A549 treated with AZD2906 at 1 μM for 4 hours (cell line): ENCODE measurements at places on chromosomes 5 and 9. TPM values are rescaled to one million over a fixed set of nuclear protein-coding genes. Genes with fewer than 3 reads are reported as not detected.

Gene LIFR
- total RNA-seq, result 6.7 to 10.9 TPM (median 8.3 TPM) in 5 replicates

Gene GAS1
- 0.09 to 0.19 TPM (median 0.12 TPM) in 5 replicates for total RNA-seq

Gene GARIN3
- total RNA-seq, result not detected in 5 replicates

Gene CSNK1A1
- 128 to 152 TPM (median 146 TPM) in 5 replicates for total RNA-seq

Gene RNF183
- 0.10 to 0.19 TPM in 2 of 5 replicates, not detected in the others for total RNA-seq

Gene TMEM8B
- 2.4 to 3.5 TPM (median 3.4 TPM) in 5 replicates for total RNA-seq

Gene ALDH1A1
- 4,437 to 6,543 TPM (median 5,218 TPM) in 5 replicates for total RNA-seq

Gene SMIM33
- not detected in 5 replicates for total RNA-seq

Gene PRRT1B
- 0.26 to 0.44 TPM (median 0.30 TPM) in 5 replicates for total RNA-seq

Gene NEURL1B
- 9.9 to 12.0 TPM (median 10.9 TPM) in 5 replicates for total RNA-seq

Gene TXNDC8
- total RNA-seq, result not detected in 5 replicates

Gene EIF4EBP3
- total RNA-seq, result 1.4 to 3.2 TPM (median 2.3 TPM) in 5 replicates

Gene ADAMTS16
- 1.3 to 2.8 TPM (median 1.4 TPM) in 5 replicates for total RNA-seq

Gene PCDHGC4
- total RNA-seq, result 0.02 to 0.07 TPM in 2 of 5 replicates, not detected in the others

Gene SLC34A1
- not detected in 5 replicates for total RNA-seq

Gene IL7R
- total RNA-seq, result 0.25 to 0.49 TPM (median 0.30 TPM) in 5 replicates

Gene CATSPER3
- total RNA-seq, result 0.15 to 0.49 TPM (median 0.39 TPM) in 5 replicates

Gene C7
- total RNA-seq, result not detected in 5 replicates

Gene PTGS1
- total RNA-seq, result 1.5 to 2.0 TPM (median 1.8 TPM) in 5 replicates

Gene ARSI
- 30.6 to 37.4 TPM (median 32.4 TPM) in 5 replicates for total RNA-seq

Gene ENTREP1
- 0.74 to 0.80 TPM (median 0.78 TPM) in 5 replicates for total RNA-seq

Gene SHC3
- total RNA-seq, result 0.22 to 0.40 TPM (median 0.28 TPM) in 5 replicates

Gene IGFBPL1
- 2.1 to 2.9 TPM (median 2.4 TPM) in 5 replicates for total RNA-seq

Gene OMD
- total RNA-seq, result not detected in 5 replicates

Gene ZBTB6
- 5.4 to 5.7 TPM (median 5.5 TPM) in 5 replicates for total RNA-seq

Gene SHROOM1
- 7.2 to 10.4 TPM (median 10.0 TPM) in 5 replicates for total RNA-seq

Gene AHRR
- total RNA-seq, result 4.4 to 5.2 TPM (median 4.8 TPM) in 5 replicates

Gene CDC20B
- total RNA-seq, result 0.03 to 0.10 TPM (median 0.07 TPM) in 5 replicates

Gene SLC6A18
- 0.24 TPM in 1 of 5 replicates, not detected in the others for total RNA-seq

Gene CCDC107
- 25.4 to 33.7 TPM (median 32.3 TPM) in 5 replicates for total RNA-seq

Gene IL3
- total RNA-seq, result not detected in 5 replicates

Gene PCA3
- total RNA-seq, result not detected in 5 replicates

Gene POLE3
- total RNA-seq, result 96.3 to 116 TPM (median 103 TPM) in 5 replicates

Gene FAM81B
- total RNA-seq, result not detected in 5 replicates

Gene GMCL2
- not detected in 5 replicates for total RNA-seq

Gene MCCC2
- total RNA-seq, result 39.3 to 44.6 TPM (median 41.3 TPM) in 5 replicates

Gene CAMK2A
- 0.56 to 0.80 TPM (median 0.69 TPM) in 5 replicates for total RNA-seq

Gene DMRT3
- total RNA-seq, result 0.03 TPM in 1 of 5 replicates, not detected in the others

Gene EXOSC2
- total RNA-seq, result 42.6 to 72.9 TPM (median 48.7 TPM) in 5 replicates

Gene PCDHGA6
- 0.11 to 0.28 TPM (median 0.24 TPM) in 5 replicates for total RNA-seq
